ENCODE measurements at places on chromosomes 5 and 9. TPM values are rescaled to one million over a fixed set of nuclear protein-coding genes. Genes with fewer than 3 reads are reported as not detected.

The TMEM252 gene
- not detected for total RNA-seq

The TCF7 gene
- 0.79 TPM for total RNA-seq

The ATP6V0E1 gene
- total RNA-seq: 198 TPM

The PIP5KL1 gene
- 2.7 TPM for total RNA-seq

The TSSK1B gene
- total RNA-seq: 0.10 TPM

The ABCA1 gene
- total RNA-seq: 43.0 TPM

The GRIN1 gene
- total RNA-seq: 99.0 TPM

The SURF6 gene
- total RNA-seq: 19.9 TPM

The C5orf22 gene
- 33.5 TPM for total RNA-seq

The PBX3 gene
- total RNA-seq: 69.0 TPM

The ADGRD2 gene
- 0.50 TPM for total RNA-seq

The PTGER4 gene
- total RNA-seq: 13.9 TPM

The AFAP1L1 gene
- 48.6 TPM for total RNA-seq

The NR5A1 gene
- total RNA-seq: 0.11 TPM

The ADAMTS12 gene
- total RNA-seq: 18.4 TPM

The OTP gene
- total RNA-seq: 1.8 TPM

The N4BP3 gene
- 6.1 TPM for total RNA-seq

The UGT3A1 gene
- total RNA-seq: not detected

The FAM200C gene
- 22.8 TPM for total RNA-seq

The C5orf58 gene
- total RNA-seq: not detected

The ICE1 gene
- total RNA-seq: 35.7 TPM

The FOXD1 gene
- 24.1 TPM for total RNA-seq

The SLC1A3 gene
- total RNA-seq: 456 TPM
